ENCODE measurements at places on chromosomes 3 and 15. TPM values are rescaled to one million over a fixed set of nuclear protein-coding genes. Genes with fewer than 3 reads are reported as not detected.

The C3orf85 gene
- not detected for total RNA-seq

The GP9 gene
- not detected for total RNA-seq

The SHF gene
- 1.9 TPM for total RNA-seq

The CA12 gene
- total RNA-seq: 174 TPM

The LRRC3B gene
- not detected for total RNA-seq

The SPINK8 gene
- not detected for total RNA-seq

Measured in fibroblast of the aortic adventitia (primary cell).